Activated CD4-positive, alpha-beta memory T cell treated with anti-CD3 and anti-CD28 coated beads for 36 hours (primary cell): ENCODE measurements at places on chromosomes 7 and 10.

- no peak for DNase-seq
Observed at GRCh38 chr10:34775044-34775637, 40.0 kb downstream of the PARD3 start.

DNA sequence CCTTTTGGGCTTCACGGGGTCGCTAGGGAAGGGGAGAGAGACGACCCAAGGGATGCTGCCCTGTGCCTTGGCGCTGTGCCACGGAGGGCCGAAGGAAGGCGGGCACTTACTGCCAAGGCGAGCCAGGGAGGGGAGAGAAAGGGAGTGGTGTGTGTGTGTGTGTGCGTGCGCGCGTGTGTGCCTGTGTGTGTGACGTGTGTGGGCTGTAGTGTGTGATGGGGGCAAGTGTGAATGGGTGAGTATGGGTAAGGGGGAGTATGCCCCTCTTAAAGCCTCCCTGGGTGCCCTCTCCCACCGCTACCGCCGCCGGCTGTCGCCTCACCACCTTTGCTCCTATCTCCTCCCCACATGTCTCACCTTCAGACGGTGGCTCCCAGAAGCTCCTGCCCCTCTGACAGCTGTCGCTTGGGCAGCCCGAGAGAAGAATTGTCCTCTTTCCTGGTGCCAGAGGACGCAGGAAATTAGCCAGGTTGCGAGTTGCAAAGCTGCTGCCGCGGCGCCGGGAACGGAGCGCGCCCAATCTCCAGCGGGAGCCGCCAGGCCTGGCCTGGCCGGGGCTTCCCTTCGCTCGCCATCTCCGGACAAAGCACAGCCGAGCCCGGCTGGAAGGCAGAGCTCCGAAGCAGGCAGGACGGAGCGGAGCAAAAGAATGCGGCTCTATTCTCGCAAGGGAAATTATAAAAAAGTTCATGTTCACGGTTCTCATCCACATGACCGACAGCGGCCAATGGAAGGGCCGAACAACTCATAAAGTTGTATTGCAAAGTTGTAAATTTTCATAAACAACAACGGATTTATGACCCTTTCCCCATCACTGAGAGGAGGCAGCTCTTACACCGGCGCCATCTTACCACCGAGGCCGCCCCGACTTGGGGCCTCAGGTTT is at the start of gene HOXA3:
Gene HOXA3 (minus strand): TSS at position 653 of the 885 bp plus-strand sequence. CDS start 41,943 bp downstream, outside the sequence.
- no peak for DNase-seq

DNA sequence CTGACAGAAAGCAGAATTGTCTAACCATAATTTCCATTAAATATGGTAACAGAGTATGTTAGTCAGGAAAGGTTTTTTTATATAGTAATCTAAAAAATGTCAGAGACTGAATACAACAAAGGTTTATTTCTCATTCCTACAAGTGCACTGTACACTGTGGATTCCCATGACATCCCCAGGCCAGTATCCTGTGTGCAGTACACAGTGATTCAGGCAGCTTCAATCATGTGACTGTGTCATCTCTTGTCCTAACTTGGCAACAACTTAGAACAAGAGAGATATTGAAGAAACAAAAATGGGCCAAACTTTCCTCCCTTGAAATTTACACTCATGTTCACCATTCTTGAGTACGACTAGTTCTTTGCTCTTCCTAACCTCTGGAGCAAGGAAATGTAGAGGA is 189.8 kb upstream of the SEMA3A start:
- DNase-seq, result no peak

GRCh38 chr7:48088559-48089045 is 463 bp upstream of the UPP1 start:
- DNase-seq, result no peak

GRCh38 chr10:109202111-109202510 is 721.2 kb downstream of the XPNPEP1 start:
- no peak for DNase-seq

DNA sequence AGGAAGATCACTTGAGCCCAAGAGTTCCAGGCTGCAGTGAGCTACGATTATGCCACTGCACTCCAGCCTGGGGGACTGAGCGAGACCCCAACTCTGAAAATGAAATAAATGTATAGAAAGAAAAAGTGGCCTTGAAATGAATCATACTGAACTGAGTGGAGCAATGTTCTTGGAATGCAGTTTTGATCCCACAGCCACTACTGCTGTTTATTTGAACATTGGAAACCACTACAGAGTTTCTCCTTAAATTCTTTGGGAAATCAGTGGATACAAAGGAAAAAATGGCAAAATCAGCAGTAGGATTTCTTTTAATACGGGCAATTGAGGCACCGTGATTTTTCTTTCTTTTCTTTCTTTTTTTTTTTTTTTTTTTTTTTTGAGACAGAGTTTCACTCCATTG is 637.4 kb downstream of the GALNT17 start:
- no peak for DNase-seq

- no peak for DNase-seq
Observed at GRCh38 chr10:4522296-4523000, 303.6 kb upstream of the AKR1E2 start.
